C1 segment of cervical spinal cord (tissue), 14 donors: ENCODE measurements at places on chromosomes 7 and 10.

DNA sequence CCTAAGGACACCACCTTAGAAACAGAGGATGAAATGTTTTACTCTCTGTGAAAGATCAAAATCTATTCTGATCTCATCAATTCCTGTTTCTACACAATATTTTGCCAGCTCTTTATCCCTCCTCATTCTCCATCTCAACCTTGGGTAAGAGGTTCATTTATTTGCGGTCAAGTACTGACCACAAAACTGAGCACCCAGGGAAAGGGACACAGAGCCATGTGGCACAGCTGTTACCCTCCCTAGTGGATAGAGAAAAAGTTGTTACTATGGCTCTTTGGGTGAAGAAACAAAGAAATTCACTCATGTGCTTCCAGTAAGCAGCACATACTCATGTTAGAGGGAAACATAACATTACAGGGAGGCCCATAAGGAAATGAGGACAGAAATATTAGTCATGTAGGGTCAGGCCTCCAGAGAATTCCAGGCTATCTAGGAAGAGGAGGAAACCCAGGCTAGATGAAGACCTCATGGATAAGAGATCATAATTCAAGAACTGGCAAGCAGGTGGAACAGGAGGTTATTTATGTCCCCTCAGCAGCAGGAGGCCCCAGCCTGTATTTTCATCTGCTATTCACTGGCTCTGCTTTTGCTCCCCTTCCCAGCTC, 114.5 kb downstream of the ATE1 start:
- no peak for DNase-seq

DNA sequence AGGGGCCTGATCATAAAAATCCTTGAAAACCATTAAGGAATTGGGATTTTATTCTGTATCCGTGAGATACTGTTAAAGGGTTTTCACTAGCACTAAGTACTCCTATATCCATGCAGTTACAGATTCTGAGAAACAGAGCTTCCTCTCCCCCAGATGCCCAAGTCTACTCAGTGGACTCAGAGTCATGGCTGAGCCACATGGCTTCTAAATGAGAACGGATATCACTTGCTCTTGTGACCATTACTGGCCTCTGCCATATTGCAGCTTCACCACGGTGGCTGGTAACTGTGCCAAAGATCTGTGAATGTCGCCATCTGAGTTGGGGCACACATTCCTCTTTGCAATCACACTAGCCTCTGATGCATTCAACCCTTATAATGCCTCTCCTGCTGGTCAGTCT, 42.0 kb upstream of the PALS2 start:
- no peak for DNase-seq

GRCh38 chr10:110919971-110920881, 822 bp downstream of the SHOC2 start:
- peak; percentile 19 for DNase-seq

GRCh38 chr10:119342335-119342734, 135.0 kb downstream of the GRK5 start:
- DNase-seq = no peak

DNA sequence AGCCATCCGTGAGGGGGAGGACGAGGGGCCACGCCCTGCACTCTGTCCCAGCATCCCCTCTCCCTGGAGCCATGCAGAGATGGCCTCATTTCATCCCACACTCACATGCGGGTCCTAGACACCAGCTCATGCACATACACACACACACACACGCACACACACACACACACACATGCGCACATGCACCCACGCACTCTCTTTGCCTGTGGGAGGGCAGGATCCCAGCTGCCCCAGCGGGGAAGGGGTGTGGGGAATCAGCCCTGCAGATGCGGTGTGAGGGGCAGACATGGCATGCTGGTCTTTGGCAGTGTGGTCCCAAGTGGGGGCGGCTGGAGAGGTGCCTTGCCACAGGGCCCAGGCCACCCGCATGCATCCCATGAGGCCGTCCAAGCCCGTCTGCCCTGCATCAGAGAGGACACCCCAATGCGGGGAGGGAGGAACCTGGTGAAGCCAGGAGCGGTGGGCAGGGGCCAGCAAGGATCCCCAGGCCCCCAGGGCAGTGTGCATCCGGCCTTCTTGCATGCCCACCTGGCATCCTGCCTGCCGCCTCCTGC, 68.1 kb downstream of the LHPP start:
- no peak for DNase-seq

DNA sequence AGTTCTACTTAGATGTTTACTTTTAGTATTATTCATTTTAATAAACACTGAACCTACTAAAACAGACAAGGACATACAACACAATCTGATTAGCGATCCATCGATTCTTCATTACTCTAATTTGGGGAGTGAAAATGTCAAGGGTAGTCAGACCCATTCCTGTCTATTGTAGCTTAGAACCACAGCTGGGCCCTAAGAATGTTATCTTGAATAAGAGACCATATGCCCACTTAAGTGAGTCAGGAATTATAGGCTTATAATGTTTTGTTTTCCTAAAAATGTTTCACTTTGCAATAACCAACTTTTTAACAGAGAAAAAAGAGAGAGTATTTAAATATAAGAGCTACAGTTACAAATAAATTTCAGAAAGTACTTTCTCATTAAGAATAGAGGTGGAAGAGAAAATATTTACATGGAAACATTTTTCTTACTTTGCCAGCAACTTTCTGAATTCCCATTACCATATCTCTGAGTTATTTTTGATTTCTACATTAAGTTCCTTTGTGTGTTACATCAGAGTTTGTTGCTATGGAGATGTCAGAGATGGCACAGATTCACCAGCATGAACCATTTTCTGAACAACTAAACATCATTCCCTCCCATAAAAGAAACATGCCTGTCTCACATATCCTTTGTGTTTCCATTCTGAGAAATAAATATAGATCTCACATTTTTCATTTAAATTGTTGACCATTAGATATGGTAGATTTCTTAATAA, 75.4 kb upstream of the SLC13A1 start:
- no peak for DNase-seq

GRCh38 chr10:77643795-77644468, 6.3 kb upstream of the KCNMA1 start:
- DNase-seq = no peak

DNA sequence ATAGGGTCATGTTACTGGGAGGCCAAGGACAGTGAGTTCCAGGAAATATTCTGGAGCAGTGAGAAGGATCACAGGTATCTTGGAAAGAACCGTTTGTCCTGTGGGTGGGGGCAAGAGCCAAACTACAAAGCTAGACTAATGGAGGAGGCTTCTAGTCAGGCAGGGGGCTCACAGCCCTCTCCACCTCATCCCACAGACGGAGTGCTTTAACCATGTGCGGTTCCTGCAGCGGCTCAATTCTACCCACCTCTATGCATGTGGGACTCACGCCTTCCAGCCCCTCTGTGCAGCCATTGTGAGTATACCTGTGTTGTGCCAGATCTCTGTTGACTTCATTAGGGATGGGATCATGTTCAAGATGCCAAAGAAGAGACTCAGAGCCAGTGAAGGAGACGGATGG, 8.1 kb downstream of the SEMA4G start:
- DNase-seq = no peak

GRCh38 chr10:75932921-75933320, 501.5 kb downstream of the LRMDA start:
- no peak for DNase-seq

DNA sequence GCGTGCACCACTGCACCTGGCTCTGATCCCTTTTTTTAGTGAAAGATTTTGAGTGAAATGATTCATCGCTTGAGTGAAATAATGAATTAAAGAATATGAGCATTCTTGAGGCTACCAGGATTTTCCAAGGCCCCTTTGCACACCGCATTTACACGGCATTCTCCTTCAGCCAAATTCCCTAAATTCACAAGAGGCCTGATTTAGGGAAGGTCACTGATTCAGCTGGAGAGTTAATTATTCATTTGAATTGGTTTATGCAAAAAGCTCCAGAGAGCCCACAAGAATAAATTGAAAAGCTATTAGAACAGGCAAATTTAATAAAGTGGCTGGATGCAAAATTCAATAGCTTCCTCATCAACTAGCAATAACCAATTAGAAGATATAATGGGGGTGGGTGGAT, 46.5 kb downstream of the LEP start:
- DNase-seq = no peak

GRCh38 chr7:5694912-5695726, 86.3 kb downstream of the RNF216 start:
- DNase-seq = peak; percentile 25

DNA sequence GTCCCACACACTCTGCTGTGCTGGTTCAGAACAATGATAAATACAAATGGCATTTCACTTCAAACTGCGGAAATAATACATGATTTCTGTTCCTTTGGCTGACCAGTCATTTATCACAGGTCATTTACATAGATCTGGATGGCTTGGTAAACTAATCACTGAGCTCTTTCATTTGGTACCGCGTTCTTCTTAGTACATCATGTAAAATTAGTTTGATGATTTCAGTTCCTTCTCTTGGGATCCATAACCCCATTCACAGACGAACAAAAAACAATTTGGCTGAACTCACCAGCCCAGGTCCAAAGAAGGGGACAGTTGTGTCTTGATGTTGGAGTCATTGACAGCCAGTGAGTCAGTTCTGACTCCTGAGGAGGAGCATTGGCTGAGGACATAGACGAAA, 689.8 kb downstream of the INHBA start:
- DNase-seq = no peak

GRCh38 chr10:28411648-28412047, 108.8 kb upstream of the MPP7 start:
- DNase-seq = no peak

- no peak for DNase-seq
Observed at GRCh38 chr10:10475812-10476211, 541.9 kb upstream of the CELF2 start.

- DNase-seq = no peak
Observed at GRCh38 chr10:8876171-8876570, 821.7 kb downstream of the GATA3 start.

GRCh38 chr10:116756277-116756676, 13.9 kb upstream of the HSPA12A start:
- DNase-seq = peak; percentile 27

DNA sequence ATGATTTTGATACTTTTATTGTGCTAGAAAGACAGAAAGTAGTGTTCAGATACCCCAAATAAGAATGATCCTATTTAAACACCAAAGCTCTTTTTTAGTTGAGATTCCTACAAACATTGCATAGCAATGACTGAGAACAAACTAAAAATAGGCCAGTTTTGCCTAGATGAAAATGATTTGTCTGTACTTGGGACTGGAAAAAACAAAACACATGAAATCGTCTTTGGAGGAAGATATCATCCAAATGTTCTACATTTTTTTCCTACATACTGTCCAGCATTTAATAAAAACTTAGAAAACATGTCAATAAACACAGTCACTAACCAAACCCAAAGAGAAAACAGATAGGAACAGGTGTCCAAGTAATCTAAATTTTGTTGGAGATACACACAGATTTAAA, 111.6 kb upstream of the MEOX2 start:
- no peak for DNase-seq

- DNase-seq = no peak
Observed at GRCh38 chr7:80902716-80903308, 16.0 kb downstream of the SEMA3C start.

GRCh38 chr7:39686261-39686924, 63.0 kb downstream of the RALA start:
- no peak for DNase-seq

DNA sequence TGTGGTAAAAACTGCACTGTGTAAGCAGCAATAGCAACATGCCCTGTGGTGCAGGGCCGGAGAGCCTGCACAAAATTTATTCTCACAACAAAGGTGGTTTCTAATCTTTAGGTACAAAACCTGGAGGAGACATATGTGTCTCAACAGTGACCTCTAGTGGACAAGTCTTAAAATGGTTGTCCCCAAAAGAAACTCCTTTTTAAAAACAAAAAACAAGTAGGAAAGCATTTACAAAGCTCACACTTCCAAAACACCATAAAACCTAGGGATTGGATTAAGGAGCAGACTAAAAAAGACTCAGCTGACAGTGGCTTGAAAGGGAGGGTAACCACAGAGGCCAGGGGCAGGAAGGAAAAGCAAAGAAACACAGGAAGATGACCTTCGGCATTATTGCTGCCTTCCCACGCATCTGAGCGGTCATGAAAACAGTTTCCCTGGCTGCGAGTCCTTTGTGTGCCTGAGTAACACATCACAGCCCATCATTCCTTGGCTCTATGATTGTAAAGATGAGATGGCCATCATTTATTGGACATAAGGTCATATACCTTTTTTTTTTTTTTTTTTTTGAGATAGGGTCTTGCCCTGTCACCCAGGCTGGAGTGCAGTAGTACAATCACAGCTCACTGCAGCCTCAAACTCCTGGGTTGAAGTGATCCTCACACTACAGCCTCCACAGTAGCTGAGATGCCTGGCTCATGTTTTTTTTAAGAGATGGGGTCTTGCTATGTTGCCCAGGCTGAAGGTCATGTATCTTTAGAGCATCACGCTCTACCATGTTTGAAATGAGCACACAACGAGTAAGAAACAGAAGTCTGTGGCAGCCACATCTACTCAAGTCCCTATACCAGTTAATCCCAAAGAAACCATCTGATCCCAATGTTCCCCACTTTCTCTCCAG, 39.5 kb downstream of the RSU1 start:
- DNase-seq = no peak

DNA sequence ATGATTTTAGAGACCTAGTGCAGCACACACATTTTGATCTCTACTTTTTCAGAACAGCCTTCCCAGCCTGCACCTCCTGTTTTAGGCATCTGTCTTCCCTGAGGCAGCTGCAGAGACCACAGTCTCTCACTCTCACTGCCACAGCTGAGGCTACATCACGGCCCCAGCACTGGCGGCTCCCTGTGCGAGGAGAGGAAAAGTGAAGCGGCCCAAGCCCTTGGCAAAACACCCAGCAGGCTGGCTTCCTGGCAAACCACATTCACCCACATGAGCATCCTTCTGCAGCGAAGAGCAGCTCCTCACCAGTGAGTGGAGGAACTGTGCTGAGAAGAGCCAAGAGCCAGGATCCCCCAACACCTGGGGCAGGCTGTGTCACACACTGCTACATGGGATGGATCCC, 14.0 kb downstream of the HUS1 start:
- no peak for DNase-seq

DNA sequence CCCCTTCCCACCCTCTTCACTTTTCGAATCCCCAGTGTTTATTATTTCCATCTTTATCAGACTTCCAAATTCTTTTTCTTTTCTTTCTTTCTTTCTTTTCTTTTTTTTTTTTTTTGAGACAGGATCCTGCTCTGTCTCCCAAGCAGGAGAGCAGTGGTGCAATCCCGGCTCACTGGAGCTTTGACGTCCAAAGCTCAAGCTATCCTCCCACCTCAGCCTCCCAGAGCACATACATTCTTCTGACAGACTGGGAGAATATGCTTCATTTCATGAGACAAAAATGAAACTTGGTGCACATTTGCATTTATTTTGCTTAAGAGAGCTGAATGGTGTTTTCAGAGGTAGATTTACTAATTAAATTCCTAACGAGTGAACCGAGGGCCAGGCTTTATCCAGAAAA, 80.1 kb upstream of the FZD8 start:
- DNase-seq = no peak

DNA sequence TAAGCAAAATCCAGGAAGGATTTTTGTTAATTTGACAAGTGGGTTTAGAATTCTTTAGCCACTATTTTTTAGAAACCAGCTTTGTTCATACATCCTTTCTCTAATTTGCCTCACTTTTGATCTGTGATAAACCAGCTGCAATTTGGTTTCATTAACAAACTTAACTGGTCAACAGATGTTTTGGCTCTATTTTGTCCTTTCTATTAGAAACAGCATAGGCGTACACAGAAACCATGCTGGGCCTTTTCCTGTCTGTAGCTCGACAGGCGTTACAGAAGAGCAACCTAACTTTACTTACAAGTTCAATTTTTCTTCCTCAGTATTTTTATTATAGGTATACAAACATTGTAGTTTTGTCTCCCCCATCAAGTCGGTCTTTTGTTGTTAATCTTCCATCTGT, 28.2 kb downstream of the KAT6B start:
- DNase-seq = no peak
